Dermis blood vessel endothelial cell (primary cell): ENCODE measurements at places on chromosomes 11 and 22. TPM values are rescaled to one million over a fixed set of nuclear protein-coding genes. Genes with fewer than 3 reads are reported as not detected.

Gene DGCR6
- total RNA-seq, result 0.33 and 3.9 TPM in 2 replicates

Gene ELFN2
- total RNA-seq, result under 0.01 and 0.14 TPM in 2 replicates

Gene NAALADL1
- 11.0 and 20.3 TPM in 2 replicates for total RNA-seq

Gene GGTLC3
- not detected in 2 replicates for total RNA-seq

Gene MYO18B
- total RNA-seq, result 0.17 TPM in 1 of 2 replicates, not detected in the other

Gene ISX
- total RNA-seq, result not detected in 2 replicates

Gene HTR3B
- total RNA-seq, result not detected in 2 replicates
